Amygdala (tissue), 56 donors: ENCODE measurements at places on chromosomes 7 and 10.

DNA sequence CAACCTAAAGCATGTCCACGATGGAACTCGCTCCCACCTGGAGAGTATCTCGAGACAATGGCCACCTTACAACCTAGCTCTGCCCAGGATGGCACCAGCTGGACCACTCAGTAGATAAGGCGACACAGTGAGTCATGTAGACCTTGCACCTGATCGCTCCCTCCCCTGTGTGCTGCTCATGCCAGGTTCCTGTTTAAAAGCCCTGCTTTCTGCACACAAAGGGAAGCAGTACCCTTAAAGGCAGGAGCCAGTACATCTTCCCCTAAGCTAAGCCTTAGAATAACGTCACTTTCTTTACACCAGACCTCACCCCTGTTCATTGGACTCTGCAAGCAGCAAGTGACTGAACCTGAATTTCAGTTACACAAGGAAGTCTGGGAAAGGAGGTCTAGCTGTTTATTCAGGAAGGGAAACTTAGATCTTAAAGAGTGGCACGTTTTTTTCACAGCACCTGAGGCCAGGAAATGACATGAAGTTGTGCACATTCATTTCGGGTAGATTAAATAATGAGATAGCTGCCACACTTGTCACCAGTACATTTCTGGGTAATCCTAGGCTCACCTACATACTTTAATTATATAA, 117.9 kb downstream of the MTPAP start:
- DNase-seq = no peak

GRCh38 chr7:88042157-88042556, 108.1 kb downstream of the ADAM22 start:
- DNase-seq = no peak

DNA sequence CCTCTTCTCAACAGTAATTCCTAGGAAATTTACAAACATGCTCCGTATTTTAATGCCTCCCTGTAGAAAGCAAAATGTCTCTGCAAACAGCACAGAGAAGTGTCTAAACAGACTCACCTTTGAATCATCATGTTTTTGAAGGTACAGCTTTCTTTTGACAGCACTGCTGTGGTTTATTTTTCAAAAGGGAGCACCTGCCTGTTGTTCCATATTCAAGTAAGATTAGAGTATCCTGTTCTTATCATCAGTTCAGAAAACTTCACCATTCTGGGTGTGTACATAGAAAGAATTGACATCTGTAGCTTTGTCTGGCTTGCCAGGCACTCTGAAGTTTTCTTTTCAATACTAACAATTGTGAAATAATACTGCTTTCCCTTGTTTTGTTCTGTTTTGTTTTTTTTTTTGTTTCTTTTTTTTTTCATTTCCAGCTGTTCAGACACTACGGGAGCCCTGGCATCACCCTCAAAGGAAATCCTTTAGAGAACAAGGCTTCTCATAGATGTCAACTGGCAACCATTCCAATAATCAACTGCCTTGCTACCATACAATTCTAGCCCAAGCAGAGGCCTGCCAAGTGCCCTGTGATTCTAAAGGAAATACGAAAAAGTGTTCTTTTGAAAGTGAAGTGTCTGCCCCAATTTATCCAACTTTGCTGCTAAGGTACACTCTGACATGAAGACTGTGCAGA, 275.9 kb downstream of the PRPF18 start:
- DNase-seq = no peak

GRCh38 chr10:67257018-67257417, 331.2 kb downstream of the LRRTM3 start:
- no peak for DNase-seq

DNA sequence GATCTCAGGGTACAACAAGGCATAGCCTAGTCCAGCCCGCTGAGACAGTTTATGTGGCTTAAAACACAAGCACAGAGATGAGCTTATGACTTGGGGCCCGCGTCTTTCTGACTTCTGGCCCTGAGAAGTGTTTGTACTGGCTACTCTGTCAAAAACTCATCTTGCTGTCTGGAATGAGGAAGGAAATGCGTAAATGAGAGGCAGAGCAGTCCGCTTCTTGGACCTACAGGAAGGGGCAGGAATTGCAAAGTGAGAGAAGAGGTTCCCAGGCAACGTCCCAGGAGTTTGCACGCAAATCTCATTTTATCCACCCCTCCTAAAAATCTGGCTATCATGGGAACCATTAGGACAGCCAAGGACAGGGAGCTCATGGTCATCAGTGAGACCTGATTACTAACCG, 5.5 kb downstream of the ANXA11 start:
- no peak for DNase-seq

DNA sequence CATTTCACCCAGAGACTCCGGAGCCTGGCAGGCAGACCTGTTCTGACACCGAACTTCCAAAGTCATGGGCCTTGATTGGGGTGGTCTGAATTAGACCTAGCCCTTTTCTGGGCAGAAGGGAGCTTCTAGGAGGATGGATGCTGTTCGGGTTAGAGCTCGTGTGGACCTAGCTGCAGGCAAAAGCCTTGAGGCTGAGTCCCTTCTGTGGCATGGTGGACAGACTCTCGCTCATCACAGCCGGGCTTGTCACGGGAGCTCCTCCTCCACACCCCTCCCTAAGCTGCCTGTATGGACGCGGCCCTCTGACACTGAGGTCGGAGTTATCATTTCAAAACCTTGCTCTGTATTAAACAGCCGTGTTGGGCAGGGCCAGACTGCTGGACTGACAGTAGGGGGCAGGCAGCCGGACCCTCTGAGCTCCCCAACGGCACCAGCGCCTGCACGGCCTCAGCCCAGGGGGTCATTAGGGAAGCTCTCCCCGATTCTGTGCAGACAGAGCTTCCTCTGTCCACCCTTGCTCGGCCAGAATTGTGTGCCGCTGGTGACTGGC, 2.2 kb downstream of the IRF5 start:
- no peak for DNase-seq

- no peak for DNase-seq
Observed at GRCh38 chr7:22229148-22229547, 127.8 kb downstream of the RAPGEF5 start.
